ENCODE measurements at places on chromosomes 7 and 10.

GRCh38 chr7:27700501-27700900 lies 37.8 kb upstream of the HIBADH start:
- no peak for DNase-seq

DNA sequence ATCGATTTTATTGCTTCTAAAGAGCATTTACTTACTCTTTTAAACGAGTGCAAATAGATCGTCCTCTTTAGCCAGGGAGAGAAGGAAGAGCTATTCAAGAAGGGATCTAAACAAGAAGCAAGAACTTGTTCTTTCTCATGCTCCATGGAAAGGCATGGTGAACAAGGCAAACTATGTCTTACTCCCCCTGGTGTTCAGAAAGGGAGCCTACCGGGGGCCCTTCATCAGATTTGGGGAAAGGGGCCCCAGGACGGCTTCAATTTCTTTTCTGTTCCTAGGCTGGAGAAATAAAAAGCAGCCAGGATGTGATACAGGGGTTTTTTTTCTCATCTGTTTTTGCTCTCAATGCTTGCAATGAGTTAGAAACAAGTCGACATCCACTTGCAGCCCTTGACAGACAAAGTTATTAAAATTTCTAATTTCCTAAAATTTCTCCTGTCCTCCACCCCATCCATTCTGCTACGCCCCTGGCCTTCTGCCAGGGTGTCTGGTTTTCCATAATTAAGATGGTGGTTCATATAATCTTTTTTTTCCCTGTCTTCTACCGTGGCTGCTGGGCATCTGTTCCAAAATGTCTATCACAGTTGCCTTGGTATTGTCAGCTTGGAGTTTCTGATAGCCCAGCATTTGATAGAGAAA lies 214.4 kb downstream of the CREB5 start:
- DNase-seq, result peak; percentile 21

DNA sequence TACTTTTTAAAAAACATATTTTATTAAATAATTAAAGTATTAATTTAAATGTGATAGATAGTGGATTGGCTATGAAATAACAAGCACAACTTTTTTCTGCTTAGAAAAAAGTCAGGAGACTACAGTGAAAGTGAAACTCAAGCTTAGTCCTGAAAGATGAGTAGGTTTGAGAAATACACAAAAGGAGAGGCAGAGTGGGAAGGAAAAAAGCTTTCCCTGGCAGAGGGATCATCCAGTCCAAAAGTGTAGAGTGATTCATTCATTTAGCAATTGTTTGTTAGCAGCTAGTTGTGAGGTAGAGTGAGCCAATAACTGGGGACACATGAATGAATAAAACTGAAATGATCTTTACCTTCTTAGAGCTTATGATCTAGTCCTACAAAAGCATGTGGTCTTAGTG lies 93.5 kb downstream of the FOXP2 start:
- DNase-seq, result no peak

DNA sequence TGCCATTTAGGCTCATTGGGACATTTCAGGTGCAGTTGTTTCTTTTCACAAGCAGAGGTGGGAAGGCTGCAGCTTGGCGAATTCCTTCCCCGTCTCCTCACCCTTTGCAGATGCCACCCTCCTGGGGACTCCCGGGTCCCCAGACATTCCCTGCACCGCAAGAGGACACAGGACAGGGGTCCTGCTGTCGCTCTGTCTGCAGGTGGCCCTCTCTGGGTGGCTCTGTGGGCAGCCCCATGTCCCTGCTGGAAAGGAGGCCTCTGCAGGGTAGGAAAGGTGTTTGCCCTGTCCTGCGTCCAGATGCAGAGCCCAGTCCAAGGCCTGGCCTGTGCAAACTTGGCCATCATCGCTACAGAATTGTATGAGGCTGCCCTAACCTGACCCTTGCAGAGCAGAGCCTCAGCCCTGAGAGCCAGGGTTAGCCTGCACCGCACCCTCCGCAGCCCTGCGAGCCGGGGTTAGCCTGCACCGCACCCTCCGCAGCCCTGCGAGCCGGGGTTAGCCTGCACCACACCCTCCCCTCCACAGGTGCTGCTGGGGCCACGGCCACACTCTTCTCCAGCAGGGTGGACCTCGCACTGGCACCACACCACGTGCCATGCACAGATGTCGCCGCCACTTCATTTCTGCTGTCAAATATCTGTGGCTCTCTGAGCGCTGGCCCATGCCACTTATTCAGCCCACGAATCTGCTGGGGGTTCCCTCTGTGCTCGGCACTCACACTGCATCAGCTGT lies 61.0 kb downstream of the CFAP46 start:
- no peak for DNase-seq

DNA sequence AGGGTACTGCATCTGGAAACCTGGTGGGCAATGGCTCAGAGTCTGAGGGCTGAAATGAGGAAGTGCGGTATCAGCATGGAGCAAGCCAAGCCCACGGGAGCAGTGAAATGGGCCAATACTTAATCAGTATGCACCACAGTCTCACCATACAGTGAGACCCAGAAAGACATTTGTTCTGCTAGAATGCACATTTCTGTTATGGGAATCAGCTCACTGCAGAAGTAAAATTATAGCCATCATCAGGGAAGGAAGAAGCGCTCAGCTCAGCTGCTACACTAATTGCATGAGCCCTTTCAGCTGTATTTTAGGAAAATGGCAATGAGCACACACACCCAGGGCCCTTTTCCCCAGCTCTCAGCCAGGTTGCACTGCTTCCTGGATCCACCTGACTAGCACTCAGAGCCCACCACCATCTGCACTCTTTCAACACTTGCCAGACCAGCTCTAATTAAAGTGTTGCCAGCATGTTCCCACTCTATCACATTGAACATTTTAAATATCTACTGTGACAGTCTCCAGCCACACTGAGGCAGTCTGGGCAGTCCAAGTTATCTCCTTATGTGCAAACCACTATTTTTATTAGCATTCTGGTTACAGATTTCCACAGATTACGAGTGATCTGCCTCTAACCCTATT lies 44.2 kb upstream of the PIK3AP1 start:
- no peak for DNase-seq

DNA sequence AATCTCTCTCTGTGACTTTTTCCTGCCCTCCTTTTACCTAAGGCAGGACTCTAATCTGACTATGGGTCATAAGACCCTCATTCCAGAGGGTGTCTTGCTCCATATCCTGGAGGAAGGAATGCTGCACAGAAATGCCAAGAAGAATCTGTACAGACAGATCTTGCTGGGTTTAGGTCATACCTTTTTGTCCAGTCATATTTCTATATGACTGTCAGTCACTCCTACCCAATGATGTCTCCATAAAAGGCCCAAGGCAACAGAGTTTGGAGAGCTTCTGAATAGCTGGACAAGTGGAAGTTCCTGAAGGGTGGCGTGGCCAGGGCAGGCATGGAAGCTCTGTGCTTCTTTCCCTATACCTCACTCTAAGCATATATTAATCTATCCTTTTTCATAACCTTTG lies 47.5 kb downstream of the FEZF1 start:
- no peak for DNase-seq

GRCh38 chr10:63836666-63837442 lies 315.7 kb downstream of the REEP3 start:
- DNase-seq, result no peak

DNA sequence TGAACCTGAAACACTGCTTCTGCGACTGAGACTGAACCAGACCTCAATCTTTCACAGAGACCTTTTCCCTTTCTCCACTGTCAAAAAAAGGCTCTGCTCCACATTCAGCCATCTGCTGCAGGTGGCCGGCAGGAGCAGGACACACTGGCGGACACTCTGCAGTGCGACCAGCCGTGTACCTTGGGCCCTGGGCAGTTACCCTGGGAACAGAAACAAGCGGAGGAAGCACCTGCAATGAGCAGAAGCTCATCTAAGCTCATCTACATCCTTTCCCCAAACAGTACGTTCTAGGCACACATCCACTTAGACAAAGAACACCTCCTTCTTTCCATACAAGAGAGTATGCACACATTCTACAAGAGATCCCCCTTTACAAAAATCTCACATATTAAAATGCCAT lies 22.8 kb downstream of the VOPP1 start:
- DNase-seq, result no peak

DNA sequence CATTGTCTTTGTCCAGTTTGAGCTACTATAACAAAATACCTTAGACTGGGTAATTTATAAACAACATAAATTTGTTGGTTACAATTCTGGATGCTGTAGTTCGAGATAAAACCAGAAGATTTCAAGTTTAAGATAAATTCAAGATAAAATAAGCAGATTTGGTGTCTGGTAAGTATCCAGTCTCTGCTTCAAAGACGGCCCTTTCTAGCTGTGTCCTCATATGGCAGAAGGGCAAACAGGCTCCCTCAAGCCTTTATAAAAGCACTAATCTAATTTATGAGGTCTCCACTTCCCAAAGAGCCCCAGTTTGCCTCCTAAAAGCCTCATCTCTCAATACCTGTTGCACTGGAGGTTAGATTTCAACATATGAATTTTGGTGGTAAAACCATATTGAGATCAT lies 31.1 kb upstream of the SGCE start:
- no peak for DNase-seq

DNA sequence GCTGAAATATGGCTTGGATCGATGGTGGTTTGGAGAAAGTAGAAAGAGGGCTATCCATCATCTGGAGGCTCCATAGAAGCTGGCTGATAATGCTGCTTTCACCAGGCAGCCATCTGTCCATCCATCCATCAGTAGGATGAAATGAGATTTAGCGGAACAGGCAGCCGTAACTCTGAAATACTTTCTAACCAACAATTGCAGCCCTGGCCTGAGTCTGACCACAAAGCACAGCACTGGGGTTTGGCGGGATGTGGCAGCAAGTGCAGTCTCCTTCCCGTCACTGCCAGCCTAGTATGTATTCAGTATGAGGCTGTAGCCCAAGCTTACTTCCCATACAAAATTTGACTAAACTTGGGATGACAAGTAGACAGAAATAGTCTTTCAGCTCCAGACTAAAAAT lies 38.0 kb downstream of the R3HCC1L start:
- no peak for DNase-seq

GRCh38 chr10:43206391-43207235 lies 60.3 kb downstream of the RASGEF1A start:
- no peak for DNase-seq

DNA sequence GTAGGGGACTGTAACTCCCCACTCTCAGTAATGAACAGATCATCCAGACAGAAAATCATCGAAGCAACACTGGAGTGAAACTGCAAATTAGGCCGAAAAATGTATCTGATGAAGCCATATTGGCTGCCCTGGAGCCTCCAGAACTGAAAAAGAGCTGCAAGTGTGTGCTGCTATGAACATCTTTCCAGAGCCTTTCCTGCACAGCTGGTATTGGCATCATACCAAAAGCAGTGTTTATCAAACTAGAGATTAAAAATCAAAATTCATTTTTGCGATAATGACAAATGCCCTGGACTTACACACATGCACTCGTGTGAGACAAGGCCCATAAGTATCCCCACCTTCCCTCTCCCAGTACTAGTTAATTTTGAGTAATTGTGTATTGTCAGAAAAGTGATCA lies 6.8 kb upstream of the CLDN12 start:
- DNase-seq, result no peak

DNA sequence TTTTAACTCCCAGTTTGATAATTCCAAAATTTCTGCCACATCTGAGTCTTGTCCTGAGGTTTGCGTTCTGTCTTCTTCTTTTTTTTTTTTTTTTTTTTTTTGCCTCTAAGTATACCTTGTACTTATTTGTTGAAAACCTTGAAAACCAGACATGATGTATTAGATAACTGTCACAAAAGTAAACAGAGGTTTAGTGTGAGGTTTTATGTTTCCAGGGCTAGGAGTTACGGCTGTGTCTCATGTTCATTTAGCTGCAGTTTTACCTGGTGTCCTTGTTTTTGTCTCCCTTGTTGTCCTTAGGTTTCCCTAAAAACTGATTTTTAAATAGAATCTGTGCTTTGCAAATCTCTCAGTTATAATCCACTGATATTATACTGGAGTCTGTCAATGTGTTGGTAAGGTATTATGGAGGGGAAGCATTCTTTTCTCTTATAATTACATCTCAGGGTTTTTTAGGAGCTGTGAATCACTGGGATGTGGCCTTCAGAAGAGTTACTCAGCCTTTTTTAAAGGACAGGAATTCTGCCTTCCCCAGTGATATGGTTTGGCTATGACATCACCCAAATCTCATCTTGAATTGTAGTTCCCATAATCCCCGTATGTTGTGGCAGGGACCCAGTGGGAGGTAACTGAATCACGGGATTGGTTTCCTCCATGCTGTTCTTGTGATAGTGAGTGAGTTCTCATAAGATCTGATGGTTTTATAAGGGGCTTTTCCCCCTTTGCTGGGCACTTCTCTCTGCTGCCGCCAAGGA lies 95.0 kb downstream of the CDCA7L start:
- no peak for DNase-seq

DNA sequence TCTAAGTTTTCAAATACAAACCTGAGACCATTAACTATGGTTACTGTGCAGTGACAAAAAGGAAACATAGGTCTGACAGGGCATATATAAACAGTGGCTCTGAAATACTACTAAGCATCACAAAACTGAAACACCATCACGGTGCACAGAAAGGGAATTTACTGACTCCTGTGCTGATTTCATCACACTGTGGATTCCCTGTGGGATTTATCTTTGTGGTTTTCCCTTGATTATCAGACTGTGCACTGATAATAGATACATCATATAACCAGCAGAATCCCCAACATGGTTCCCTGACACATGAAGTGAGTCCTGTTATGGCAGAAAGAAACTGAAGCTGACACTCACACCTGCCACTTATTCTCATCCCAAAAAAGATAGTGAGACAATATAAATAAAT lies 676.3 kb upstream of the KCND2 start:
- no peak for DNase-seq

GRCh38 chr10:36048236-36048635 lies 406.1 kb upstream of the FZD8 start:
- no peak for DNase-seq

DNA sequence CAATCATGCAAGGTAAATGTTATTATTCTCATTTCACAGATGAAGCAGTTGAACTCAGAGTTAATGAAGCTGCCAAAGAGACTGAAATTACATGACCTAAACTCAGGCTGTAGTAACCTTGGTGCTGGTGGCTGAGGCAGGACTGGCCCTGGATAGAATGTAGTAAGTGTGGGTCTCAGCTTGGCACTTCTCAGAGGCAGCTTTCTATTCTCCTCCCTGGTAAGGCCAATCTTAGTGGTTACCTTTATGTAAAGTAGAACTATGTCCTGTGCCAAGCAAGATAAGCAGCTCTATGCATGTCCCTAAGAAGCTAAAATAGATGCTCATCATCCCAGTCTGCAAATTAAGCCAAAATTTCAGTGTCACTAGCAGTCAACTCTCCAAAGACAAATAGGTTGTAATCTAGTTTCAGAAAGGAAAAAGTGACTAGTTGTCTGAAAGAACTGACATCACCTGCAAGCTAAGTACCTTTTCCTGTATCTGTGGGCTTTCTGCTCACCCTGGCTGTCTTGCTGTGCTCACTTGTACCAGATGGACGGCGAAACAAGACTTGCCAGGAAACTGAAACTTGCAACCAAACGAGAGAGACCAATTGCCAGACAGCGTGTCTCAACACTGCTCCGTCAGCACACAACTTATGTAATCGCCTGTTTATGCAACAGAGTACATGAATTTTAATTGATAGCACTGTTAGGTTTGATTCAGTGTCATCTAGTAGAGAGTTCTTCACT lies 43.7 kb downstream of the CH25H start:
- peak; percentile 50 for DNase-seq

GRCh38 chr10:26046073-26046700 lies 112.2 kb downstream of the MYO3A start:
- no peak for DNase-seq

- no peak for DNase-seq
These were observed 60.5 kb downstream of the SORBS1 start for GRCh38 chr10:95500649-95501048.
